ENCODE measurements at places on chromosomes 7 and 10.

GRCh38 chr7:155735442-155736115, 76.7 kb downstream of the SHH start:
- DNase-seq: no peak

GRCh38 chr7:85565276-85565675, 378.4 kb upstream of the SEMA3D start:
- no peak for DNase-seq

DNA sequence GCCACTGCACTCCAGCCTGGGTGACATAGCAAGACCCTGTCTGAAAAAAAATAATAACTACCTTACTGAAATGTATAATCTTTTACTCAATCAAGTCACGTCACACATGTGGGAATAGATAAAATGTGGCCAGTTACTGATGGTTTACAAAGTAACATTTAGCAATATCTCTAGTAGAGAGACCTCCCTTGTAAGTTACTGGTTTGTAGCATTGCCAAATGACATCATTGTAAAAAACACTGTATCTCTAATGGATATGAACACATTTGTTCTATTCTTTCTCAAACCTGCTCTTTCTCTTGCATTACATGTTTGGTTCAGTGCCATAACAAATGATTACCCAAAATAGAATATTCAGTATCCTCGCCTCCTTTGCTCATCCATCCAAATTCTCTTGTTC, 18.8 kb downstream of the TET1 start:
- DNase-seq: no peak

DNA sequence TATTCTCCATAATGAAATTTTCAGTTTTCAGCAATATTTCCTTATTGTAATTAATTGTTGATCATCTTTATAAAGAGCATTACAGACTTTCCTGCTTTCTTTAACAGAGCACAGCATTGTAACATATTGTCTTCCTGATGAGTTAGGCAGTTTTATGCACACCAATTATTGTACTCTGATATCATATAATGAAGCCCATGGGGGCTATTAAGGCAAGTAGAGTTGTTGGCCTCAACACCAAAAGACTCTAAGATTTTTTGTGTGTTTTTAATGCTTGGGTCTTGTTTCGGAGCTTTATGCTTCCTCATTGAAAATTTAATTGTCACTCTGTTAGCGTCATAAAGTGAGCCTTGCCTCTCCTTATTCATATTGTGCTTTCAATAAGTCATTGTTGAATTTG, 49.2 kb upstream of the ARID5B start:
- no peak for DNase-seq

- DNase-seq: no peak
Measured at GRCh38 chr7:30617359-30617758, 22.7 kb downstream of the GARS1 start.

- no peak for DNase-seq
Measured at GRCh38 chr10:60973086-60973485, 29.1 kb upstream of the RHOBTB1 start.

DNA sequence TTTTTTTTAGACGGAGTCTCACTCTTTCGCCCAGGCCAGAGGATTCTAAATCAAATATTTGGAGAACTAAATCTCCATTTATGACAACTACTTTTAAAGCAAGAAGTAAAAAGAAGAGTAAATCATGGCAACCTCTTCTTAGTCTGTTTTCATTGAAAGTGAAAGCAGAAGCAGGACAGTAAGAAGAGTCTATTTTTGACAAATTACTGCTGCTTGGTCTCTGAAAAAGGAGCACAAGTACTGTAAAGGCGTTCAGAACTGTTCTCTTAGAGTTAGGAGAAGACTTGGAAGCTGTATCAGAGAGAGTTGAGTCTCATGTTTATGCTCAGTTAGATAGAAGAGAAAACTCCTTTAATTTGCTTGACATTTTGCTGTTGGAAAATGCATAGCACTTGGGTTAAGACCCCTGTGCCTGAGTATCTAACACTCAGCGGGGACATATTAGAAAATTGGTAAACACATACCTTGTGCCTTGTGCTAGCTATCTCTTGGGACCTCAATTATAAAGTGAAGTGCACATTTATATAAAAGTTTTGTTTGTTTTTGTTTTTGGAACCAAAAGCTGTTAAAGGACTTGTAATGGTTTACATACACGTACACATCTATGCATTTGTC, 433.0 kb downstream of the ANKRD7 start:
- no peak for DNase-seq

DNA sequence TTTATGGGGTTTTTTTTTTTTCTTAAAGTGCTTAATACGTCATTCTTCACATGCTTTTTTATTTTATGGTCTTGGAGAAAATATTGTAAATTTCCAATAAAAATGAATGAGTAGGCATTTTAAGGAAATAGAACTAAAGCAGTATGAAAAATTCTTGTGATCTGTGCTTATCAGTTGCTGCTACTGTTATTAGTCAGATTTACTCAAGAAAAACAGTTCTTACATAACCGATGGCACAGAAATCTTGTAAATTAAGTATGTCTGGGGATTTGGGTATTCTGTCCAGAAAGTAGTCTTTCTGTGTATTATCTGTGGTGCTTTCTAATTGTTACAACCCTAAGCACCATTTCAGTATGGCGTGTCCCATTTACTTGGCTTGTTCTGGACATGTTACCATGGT, 64.7 kb downstream of the LRGUK start:
- DNase-seq: no peak

DNA sequence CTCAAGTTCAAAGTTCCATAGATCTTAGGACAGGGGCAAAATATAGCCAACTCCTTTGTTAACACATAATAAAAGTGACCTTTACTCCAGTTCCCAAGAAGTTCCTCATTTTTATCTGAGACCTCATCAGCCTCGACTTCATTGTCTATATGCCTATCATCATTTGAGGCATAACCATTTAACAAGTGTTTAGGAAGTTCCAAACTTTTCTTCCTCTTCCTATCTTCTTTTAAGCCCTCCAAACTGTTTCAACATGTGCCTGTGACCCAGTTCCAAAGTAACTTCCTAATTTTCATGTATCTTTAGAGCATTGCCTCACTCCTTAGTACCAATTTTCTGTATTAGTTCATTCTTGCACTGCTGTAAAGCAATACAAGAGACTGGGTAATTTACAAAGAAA, 569.1 kb downstream of the ANKRD7 start:
- DNase-seq: no peak

DNA sequence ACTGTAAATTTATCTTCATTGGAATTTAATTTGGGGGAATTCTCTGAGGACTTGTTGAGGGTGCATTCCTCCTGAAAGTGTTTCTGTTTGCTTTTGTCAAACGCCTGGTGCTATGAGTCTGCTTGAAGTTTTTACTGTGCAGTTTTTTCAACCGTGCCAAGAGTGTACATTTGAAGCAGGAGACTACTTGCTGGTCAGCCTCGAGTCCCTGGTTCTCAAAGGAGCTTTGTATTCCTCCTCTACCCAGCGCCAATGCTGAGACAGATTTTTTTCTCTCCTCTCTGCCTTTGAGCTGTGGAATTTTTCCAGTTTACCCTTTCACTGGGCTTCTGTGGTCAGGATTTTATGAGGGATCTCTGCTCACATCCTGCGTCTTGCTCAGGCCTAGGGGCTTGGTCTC, 62.1 kb downstream of the NPY start:
- DNase-seq: no peak

GRCh38 chr7:73615886-73616285, 8.4 kb downstream of the MLXIPL start:
- DNase-seq: no peak

DNA sequence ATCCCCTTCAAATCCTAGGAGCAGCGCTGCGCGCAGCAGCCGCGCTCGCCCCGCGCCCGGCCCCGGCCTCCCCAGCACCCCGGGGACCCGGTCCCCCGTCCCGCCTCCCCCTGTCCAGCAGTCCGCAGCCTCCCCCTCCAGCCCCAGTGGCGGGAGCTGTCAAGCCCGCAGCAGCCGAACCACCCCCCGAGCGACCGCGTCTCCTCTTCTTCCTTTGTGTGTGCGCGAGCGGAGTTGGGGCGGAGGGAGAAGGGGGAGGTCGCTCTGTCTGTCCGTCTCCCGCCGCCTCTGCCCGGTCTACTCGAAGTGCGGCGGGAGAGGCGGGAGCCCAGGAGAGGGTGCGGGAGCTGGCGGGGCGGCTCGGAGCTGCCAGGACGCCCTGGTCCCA, 375 bp upstream of the CHN2 start:
- no peak for DNase-seq

GRCh38 chr10:101022967-101023705, 7.8 kb downstream of the PDZD7 start:
- no peak for DNase-seq

DNA sequence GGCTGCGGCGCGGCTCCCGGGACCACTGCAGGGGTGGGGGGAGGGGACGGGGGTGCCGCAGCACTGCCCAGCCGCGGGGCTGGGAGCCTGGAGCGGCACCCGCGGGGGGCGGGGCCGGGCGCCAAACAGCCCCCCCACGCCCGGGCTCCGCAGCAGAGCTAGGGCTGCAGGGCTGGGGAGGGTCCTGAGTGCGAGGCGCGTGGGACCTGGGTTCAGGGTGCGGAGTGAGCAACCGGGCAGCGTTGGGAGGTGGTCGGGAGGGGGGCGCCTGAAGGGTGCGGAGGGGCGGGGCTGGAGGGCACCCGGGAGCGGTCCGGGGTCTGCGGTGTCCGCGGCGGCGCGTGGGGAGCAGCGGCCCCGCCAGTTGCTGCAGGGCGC, 528 bp downstream of the CAMK2G start:
- DNase-seq: no peak

DNA sequence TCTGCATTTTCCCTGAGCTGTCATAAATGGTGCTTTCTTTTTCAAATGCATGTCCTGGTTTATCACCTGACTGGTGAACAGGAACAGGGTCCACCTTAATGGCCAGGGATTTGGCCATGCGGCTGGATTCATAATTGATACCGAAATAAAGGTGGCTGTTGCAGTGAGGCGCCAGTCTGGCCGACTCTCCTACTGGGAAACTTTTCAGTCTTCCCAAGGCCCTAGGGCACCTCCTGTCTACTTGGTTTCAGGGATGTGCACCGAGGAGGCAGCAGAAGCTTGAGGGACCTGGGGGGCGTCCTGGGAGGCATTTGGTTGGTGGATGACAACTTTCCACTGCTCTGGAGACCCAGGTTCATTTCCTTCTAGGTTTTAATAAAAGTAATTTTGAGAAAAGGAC, 46.4 kb upstream of the FIGNL1 start:
- DNase-seq: no peak

GRCh38 chr10:31930023-31930751, 1.6 kb upstream of the ARHGAP12 start:
- peak; percentile 73 for DNase-seq

DNA sequence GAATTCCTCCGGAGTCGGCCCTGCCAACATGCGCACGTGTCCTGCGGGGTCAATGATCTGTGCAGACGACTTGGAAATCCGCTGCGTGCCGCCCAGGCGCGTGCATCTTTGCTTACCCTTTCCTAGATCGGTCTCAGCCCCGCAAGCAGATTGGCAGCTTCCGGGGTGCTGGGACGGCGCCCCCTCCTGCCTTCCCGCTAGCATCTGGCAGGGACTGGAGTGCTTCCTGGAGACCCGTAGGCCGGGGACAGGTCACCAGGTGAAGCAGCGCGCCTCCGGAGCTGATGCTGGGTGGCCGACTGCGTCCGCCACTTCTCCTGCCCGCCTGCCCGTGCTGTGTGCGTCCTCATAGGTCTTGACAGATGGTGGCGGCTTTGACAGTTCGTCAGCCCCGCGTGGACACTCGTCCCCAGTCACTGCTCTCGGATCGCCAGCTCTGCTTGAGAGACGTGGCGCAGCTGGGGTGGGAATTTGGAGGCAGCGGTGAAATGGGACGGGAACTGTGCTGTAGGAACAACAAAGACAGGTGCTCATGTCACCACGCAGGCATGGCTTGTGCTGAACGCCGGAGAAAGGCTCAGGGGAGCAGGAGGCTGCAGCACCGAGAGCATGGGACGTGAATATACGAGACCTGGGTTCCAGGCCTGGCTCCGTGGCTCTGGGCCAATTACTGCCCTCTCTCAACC, 21.9 kb upstream of the KCNK18 start:
- no peak for DNase-seq

DNA sequence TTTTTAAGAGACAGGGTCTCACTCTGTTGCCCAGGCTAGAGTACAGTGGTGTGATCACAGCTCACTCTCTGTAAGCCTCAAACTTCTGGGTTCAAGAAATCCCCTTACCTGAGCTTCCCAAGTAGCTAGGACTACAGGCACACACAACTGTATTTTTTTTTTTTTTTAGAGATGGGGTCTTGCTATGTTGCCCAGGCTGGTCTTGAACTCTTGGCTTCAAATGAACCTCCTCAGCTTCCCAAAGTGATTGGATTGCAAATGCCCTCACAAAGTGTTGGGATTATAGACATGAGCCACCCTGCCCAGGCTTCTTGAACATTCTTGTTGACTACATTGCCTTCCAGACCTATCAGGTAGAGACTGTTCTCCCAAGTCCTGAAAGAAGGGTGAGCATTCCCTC, 72.6 kb downstream of the WNT2 start:
- no peak for DNase-seq

- DNase-seq: no peak
Measured at GRCh38 chr10:35501923-35502322, 103.2 kb upstream of the GJD4 start.

- no peak for DNase-seq
Measured at GRCh38 chr7:136324073-136324704, 347.0 kb upstream of the MTPN start.

- no peak for DNase-seq
Measured at GRCh38 chr10:19947215-19947614, 131.0 kb downstream of the PLXDC2 start.

DNA sequence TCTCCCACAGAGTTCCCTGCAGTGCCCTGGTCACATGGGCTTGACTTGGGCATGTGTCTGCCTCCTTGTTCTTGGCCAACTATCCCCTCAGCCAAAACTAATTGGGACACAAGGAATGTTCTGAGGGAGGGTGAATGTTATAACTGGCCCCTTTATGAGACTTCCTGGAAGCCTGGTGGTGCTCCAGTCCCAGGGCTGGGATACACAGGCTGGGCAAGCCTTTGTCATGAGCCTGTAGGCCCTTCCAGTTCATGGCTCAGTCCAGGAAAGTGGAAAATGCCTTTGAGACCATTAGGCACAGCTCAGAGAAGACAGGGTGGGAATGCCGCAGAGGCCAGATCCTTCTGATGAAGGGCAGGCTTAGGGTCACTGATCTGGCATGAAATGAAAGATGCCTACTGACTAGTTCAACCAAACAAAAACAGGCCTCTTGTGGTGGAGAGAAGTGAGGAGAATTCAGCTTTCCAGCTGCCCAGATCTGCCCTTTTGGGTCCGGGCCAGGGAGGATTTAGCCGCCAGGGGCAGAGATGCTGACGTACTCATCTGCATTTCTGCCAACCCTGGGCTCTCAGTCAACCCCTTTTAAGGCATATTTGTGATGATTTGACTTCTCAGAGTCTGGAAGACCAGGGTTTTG, 961.5 kb downstream of the KCNMA1 start:
- no peak for DNase-seq
